ACHN (cell line): ENCODE measurements at places on chromosomes 2 and 18.

- no peak for DNase-seq
Measured at GRCh38 chr2:70514612-70515055, 39.0 kb downstream of the TGFA start.

GRCh38 chr2:11495844-11496681 is 30.1 kb upstream of the E2F6 start:
- DNase-seq: no peak

- DNase-seq: no peak
Measured at GRCh38 chr18:25180973-25181548, 170.9 kb downstream of the ZNF521 start.

DNA sequence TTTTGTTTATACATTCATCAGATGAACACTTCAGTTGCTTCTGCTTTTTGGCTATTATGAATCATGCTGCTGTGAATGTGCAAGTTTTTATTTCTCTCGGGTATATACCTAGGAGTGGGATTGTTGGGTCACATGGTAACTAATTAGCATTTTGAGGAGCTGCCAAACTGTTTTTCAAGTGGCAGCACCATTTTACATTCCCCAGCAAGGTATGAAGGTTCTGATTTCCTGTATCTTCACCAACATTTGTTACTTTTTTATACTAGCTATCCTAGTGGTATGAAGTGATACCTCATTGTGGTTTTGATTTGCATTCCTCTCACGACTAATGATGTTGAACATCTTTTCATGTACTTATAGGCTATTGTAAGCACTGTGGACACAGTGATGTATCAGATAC is 53.9 kb downstream of the DYNC1I2 start:
- no peak for DNase-seq

GRCh38 chr18:59814891-59815290 is 84.9 kb upstream of the PMAIP1 start:
- DNase-seq: peak; percentile 92

DNA sequence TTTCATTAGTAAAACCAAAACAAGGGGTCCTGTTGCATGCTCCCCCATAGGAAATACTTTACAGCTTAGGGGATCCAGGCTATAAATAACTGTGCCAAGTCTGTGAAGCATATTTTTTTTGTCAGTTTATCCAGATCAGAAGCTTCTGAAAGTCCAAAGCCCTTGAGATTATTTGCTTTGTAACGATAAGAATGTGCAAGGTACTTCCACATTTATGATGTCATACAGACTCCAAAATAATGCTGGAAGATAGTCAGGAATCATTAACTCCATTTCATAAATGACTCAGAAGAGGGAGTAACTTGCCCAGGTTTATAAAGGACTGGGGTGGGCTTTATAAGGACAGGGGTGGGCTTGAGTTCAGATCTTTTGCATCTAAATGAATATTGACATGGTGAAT is 29.3 kb downstream of the RDH14 start:
- DNase-seq: no peak

- peak; percentile 27 for DNase-seq
Measured at GRCh38 chr2:120675460-120676130, 60.1 kb upstream of the GLI2 start.

DNA sequence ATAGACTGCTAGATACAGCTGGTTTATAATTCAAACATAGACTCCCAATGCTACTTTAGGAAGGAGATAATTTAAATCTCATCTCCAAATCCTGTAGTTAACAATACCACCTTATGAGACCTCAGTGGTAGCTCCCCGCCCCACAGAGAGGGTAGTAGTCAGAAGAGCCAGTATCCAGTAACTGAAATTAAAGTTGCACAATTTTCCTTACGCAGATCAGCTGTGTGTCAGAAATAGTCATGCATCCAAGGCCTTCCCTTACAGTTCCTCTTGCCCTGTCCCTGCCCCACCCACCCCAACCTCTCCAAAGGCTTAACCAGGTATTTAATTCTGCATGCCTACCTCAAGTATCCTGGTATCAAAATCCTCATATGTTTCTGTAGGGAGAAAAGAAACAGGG is 15.5 kb downstream of the MRPS5 start:
- no peak for DNase-seq

- DNase-seq: no peak
Measured at GRCh38 chr18:11096411-11096810, 53.0 kb downstream of the PIEZO2 start.

- no peak for DNase-seq
Measured at GRCh38 chr18:50816419-50817166, 3.2 kb downstream of the MRO start.

DNA sequence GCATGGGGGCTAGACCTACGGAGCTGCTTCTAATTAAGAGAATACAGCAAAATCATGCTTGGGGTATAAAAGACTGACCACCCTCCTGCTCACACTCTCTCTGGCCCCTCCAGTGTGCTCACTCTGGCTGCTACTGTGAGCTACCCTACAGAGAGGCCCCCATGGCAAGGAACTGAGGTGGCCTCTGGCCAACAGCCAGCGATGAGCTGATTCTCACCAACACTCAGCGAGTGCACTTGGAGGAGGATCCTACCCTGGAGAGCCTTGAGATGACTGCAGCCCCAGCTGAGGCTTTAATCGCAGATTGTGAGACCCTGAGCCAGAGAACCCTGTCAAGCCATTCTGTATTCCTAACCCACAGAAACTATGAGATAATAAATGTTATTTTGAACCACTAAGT is 88.2 kb downstream of the GFPT1 start:
- peak; percentile 52 for DNase-seq

DNA sequence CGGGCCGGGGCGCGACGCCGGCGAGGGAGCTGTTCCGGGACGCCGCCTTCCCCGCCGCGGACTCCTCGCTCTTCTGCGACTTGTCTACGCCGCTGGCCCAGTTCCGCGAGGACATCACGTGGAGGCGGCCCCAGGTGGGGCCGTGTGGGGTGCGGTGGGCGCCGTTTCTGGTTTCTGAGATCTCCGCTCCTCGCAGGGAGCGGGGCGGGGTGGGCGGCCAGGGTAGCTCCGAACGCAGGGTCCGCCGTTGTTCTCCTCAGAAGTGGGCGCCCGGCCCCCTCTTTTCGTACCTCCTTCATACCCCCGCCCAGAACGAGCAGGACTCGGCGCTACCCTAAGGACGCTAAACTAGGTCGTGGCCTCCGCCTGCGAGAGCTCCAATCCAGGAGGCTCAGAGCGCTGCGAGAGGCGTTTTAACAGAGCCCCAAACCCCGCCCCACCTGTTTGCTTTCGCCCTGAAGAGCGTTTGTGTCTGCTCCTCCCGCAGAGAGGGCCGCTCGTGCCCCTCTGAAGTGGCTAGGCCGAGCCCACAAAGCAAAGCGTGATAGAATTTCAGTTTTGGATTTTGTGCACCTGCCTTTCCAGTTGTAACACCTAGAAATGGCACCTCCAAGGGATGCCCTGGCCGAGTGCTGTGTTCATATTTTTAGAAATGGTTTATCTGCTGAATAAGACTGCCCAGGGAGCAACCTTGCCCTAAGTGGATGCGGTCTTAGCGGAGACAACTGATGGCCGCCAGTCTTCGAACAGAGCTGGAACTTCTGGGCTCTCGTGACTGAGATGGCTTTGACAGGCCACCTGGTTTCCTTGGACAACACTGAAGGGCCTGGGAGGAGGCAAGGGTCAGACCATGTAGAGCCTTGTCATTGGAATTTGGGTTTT is 626 bp downstream of the CAPN10 start:
- peak; percentile 55 for DNase-seq

DNA sequence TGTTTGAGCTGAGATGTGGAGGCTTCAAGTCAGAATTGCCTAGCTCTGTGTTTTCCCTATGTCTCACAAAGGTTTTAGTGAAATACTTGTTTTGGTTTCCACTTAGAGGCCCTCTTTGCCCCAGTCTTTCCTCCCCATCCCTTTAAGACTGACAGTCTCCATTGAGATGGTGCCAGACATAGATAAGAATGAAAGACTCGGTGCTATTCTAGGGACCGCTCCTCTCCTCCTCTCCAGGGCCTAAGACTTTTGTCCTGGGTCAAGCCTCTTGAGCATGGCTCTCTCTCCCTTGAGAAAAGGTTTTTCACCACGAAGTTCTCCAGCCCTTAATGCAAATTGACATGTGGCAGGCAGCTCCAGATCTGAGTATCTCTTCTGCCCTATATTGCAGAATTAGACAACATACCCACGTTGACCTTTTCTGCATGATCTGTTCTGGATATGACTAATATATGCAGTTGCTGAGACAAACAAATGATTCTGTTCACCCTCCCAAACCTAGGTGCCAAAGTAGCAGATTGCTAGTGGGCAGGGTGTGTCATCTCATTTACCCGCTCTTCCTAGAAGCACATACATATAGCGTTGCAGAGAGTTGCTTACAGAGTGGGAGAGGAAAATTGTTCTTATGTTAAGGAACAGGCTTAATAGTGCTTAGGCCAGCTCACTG is 47.5 kb upstream of the ACSL3 start:
- no peak for DNase-seq

- DNase-seq: no peak
Measured at GRCh38 chr2:219620546-219620945, 6.9 kb upstream of the SLC4A3 start.

DNA sequence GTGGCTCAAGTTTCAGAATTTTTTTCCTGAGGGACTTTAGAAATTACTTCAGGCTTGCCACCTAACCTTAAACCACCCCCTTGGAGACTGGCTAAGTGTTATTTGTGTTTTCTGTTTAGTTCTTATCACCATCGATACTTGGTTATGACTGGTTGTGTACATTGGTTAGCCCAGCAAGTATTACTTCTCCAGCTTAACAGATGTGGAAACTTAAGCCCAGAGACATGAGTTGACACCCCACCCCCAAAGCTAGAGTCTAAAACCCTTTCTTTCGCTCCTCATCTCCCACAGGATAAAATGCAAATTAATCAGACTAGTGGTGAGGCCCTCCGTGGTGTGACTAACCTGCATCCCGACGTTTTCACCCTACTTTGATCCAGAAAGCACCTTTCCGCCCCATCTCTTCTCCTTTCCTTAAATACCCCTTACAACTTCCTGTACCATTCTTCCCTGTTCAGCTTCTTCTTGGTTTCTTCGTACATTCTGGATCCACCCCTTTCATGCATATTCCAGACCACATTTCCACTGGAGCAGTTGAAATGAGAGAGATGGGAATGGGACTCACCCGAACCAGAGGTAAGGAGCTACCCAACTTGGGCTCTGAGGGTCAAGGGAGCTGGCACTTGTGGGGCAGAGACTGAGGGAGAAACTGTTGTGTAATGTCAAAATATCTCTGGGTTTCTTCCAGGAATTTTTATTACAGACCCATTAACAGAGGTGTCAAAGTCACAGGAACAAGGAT is 819 bp upstream of the MAP3K2 start:
- DNase-seq: no peak

GRCh38 chr18:515156-515815 is 14.8 kb upstream of the COLEC12 start:
- DNase-seq: no peak

DNA sequence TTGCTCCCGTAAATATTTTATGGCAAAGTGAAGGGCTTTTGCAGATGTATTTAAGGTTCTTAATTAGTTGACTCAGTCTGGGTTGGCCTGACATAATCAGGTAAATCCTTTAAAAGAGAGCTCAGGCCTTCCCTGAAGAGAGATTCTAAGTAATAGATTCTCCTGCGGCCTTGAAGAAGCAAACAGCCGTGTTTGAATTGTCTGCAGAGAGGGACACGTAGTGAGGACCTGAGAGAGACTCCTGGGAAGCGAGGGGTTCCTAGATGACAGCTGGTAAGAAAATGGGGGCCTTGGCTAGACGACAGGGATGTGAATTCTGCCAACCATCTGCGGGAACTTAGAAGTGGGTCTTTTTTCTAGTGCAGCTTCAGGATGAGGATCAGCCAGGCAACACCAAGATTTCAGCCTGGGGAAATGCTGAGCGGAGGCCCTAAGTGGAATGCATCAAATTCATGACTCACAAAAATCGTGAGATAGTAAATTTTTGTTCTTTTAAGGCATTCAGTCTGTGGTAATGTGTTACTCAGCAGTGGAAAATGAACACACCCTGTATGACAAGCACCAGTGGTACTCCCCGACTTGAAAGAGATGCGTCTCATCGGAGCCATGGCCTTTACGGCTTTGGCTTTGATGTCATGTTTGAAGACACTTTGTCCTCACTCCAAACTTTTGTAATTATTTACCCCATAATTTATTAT is 62.1 kb upstream of the SMIM21 start:
- peak; percentile 75 for DNase-seq

DNA sequence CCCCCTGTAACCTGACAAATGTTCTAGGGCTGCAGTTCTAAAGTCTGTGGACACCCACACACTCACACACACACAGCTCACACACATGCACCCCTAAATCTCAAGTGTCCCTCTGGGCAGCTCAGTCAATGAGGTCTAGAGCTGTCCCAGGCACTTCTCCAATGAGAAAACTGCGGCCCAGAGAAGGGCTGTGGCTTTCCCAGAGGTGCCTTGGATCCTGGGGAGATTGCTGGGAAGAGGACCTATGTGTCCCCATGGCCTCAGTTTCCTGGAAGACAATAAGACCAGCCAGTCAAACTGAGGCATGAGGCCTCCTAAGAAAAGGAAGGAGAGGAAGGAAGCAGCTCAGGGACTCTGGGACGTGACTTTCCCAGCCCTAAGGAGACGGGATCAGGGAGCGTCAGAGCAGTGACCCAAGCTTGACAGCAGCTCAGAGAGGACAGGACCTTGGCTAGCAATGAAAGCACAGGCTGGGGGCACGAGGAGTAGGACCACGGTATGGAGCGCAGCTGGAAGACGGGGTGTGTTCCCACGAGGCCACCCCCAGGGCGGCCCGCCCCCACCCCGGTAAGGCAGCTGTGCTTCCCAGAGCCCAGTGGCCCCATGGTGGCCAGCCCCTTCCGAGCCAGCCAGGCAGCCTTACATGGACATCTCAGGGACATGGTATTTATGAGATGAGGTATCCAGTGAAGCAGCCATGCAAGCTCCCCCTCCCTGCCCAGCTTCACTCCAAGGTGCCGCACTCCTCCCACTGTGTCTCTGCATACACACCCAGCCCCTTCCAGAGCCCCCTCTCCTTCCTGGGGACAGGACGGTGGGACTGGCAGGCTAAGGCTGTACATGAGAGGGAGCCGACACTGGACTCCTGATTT is 46.0 kb downstream of the TNS1 start:
- DNase-seq: no peak

- no peak for DNase-seq
Measured at GRCh38 chr2:40097691-40098385, 318.8 kb upstream of the THUMPD2 start.

- no peak for DNase-seq
Measured at GRCh38 chr2:69191634-69192033, 178.7 kb downstream of the ANTXR1 start.

- DNase-seq: no peak
Measured at GRCh38 chr2:218476676-218477075, 57.8 kb downstream of the VIL1 start.

DNA sequence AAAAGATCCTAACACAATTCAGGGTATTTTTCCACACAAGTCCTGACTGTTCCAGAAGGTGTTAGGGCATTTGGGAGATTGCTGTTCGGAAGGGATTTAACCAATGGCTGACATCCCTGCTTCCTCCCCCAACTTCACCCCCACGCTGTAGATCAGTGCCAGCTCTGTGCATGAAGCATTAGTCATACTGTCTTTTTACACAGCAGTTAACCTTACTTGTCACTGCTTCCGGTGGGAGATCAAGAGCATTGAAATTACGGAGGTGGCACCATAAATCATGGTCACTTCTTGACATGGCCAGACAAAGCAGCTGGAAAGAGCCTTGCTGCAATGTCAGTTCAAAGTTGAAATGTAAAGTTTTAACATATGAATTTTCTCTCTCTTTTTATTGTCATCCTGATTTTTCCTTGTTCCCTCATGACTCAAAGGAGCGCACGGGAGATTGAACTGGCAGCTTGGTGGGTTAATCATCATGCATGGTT is 70.2 kb downstream of the HRH4 start:
- DNase-seq: peak; percentile 47
